GM12864 (cell line): ENCODE measurements at places on chromosomes 2 and 18.

DNA sequence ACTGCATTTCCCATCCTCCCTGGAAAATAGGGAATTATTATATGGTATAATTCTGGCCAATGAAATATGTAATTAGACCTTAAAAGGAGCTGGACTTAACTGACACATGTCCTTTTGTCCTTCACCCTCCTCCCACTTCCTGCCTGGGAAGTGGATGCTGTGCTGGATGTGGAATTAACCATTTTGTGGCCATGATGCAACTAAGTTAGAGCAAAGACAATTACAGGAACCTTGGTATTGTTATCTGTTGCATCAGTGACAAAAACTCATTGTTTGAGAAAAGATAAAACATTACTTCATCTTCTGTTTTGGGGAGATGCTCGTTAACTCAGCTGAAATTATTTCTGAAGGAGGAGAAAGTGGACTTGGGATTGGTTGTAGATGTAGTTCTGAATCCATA, 227.7 kb upstream of the BOD1L2 start:
- no peak for DNase-seq

DNA sequence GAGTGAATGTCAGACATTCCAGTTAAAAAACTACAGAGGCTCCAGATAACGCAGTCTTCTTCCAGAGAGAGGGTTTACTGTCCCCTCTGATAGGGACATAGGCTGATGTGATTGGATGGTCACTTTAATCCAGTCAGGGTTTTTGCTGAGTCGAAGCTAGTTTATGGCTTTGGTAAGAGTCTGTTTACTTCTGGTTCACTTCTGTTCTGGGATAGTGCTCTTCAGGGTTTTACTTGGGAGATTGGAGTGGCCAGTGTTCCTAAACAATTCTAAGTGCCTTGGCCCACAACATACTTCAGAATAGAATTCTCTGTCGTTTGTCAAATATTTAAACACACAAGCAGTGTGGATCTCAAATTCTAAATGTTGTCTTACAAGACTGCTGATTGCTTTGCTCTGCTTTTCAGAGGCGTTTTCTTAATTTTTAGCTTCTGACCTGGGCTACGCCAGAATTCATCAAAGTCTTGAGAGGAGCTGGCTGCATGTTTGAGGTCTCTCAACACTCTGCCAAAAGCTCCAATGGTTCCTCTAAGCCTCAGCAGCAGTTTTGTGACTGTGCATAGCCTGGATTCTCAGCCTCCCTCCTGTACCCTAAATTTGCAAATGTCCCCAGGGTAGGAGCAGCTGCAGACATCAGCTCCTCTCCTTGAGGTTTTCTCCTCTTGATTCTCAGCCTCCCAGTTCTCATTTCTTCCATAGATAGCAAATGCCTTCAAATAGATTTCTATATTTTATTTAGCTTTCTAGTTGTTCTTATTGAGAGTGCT, 105.8 kb downstream of the BABAM2 start:
- no peak for DNase-seq

DNA sequence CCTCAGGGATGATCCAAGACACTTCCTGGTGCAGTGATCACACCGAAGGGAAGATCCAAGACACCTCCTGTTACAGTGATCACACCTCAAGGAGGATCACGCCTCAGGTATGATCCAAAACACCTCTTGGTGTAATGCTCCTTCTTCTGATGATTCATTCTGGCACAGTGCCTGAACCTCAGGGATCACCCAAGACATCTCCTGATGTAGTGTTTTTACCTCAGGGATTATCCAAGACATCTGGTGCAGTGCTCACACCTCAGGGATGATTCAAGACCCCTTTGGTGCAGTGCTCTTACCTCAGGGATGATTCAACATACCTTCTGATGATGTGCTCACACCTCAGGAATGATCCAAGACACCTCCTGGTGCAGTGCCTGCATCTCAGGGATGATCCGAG, 124.4 kb downstream of the ASB1 start:
- no peak for DNase-seq

- no peak for DNase-seq
These were observed 313.7 kb downstream of the CYP26B1 start for GRCh38 chr2:71833855-71834560.

GRCh38 chr2:78029392-78029995, 507.3 kb upstream of the LRRTM4 start:
- DNase-seq = no peak

DNA sequence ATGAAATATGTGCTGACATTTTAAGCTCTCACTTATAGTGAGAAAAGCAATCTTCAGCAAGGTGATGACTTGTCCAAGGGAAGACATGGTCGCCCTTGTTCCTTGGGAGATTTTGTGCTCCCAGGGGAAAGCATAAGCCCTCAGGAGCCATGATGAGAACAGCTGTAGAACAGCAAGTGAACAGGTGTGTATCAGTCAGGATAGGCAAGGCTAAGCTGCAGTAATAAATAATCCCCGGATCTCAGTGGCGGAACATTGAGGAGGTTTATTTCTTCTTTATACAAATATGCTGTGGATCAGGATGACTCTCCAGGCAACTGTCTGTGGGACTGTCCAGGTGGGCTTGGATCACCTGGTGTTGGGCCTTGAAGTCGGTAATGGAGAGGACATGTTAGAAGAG, 103.1 kb downstream of the MSH2 start:
- no peak for DNase-seq

GRCh38 chr2:112646791-112647689, 1.3 kb downstream of the SLC20A1 start:
- DNase-seq = no peak

GRCh38 chr2:2191110-2191707, 139.9 kb downstream of the MYT1L start:
- no peak for DNase-seq

- no peak for DNase-seq
These were observed 1651.8 kb downstream of the DPP10 start for GRCh38 chr2:116094196-116094595.

GRCh38 chr18:58533766-58534165, 95.1 kb downstream of the ALPK2 start:
- no peak for DNase-seq

DNA sequence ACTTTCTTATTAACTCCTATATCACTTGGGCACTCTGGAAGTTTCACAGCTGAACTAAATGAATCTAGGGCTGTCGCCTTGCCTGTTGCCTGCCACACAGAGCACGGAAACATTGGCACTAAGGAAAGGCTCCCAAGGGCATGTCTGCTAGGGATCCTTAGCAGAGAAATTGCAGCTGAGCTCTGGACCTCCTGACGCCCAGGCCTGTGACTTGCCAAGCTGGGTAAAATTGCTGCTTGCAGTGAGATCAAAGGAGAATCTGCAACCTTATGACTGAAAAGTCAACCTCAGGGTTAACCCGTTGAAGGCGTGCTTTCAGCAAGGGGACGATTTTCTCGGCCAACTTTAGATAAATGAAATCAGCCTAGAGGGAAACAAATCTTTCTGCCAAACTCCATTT, 189.8 kb downstream of the NCK2 start:
- DNase-seq = no peak
